ENCODE measurements at places on chromosomes 12 and 14.

DNA sequence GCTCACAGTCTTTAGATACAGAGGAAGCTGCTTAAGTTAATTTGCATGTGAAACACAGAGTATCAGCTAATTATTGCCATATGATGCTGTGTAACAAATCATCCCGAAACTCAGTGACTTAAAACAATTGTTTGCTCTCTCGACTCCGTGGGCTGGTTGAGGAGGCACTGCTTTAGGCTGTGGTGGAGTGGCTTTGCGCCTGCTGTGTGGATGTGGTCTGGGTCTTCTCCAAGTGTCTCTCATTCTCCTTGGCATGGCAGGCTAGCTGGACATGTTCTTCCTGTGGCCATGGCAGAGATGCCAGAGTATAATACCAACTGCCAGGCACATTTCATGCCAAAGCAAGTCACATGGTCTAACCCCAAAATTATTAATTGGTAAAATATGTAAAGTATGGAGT is 40.9 kb downstream of the PELI2 start:
- no peak for DNase-seq

GRCh38 chr14:75522224-75522982 is at the start of gene BATF:
Gene BATF, plus strand, starts transcription at chr14:75522469. Its CDS starts 214 bp downstream, at chr14:75522683.
- peak; percentile 64 for DNase-seq

- DNase-seq: no peak
Observed at GRCh38 chr14:96532632-96533031, 30.4 kb downstream of the PAPOLA start.

DNA sequence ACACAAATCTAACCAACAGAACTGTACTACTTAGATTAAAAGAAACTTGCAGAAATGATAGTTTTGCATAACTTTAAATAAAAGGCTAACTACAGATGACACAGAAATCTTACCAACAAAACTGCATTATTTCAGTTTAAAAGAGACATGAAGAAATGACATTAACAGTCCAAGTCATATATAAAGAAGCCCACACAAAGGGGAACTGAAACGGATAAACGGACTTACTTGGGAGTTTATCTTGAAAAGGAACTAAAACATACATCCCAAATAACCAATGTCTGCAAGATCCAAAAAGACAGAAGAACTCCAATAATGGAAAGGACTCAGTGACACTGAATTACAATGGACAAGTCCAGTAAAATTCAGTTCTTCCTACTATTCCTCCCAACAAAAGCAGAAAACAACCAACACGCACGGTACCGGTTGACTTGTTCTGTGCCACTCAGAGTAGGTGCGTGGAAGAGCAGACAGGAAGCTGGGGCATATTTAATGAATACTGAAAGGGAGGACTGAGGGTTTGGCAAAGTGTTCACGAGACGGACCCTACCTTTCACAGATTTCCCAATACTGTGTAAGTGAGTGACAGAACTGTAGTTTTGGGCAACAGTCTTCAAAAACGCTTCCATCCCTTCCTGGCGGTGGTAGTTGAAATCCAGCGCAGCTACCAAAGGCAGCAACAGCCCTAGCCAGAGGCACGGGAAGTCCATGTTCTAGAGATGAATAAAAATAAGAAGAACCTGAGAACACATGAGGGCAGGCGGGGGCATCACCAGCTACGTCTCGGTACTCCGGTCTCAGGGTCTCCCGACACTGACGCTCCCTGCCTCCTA is 627 bp downstream of the CPM start:
- DNase-seq: no peak

GRCh38 chr14:95026851-95027463 is 130.4 kb downstream of the DICER1 start:
- DNase-seq: no peak

DNA sequence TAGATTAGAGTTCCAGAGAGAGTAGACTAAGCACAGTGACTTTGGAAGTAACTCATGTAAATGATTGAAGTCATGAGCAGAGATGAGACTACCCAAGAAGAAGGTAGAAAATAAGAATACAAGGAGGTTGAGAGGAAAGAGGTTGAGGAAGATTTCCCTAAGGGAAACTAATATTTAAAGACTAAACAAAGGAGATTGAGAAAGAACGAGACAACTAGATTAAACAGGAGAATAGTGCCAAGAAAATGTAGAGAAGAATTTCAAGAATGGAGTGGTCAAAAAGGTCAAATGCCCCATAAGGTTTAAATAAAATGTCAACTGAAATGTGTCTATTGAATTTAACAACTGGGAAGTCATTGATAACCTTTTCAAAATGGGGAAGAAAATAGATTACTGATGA is 59.0 kb downstream of the RPS29 start:
- DNase-seq: no peak

DNA sequence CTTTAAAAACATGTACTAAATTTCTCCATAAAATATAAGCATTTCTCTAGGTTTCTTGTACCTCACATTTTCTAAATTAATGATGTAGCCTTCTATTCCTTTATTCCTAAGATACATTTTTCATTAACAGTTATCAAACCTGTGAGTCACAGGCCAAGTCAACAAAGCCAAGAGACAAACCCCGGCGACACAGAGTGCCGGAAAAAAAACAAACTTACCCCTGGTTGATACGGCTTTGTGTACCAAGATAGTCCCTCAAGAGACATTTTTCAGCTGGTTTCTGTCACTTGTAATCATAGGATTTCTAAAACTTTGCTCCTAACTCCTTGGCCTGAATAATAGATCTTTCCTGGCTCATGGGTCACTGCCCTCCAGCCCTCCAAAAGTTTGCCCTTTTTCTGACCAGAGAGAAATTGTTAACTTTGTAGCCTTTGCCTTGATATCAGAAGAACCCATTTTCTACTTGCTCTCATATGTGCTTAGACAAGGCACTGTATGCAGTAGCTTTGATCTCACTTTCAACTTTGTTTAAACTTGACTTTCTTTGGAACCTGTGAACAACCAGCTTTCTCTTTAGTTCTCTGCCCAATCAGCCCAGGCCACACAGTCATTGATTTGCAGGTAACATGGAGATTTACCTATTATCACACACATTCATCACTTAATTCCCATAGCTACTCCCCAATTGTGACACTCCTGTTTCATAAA is 172.2 kb downstream of the PRKD1 start:
- no peak for DNase-seq

GRCh38 chr14:100862277-100862676 is 36.4 kb downstream of the MEG3 start:
- no peak for DNase-seq

DNA sequence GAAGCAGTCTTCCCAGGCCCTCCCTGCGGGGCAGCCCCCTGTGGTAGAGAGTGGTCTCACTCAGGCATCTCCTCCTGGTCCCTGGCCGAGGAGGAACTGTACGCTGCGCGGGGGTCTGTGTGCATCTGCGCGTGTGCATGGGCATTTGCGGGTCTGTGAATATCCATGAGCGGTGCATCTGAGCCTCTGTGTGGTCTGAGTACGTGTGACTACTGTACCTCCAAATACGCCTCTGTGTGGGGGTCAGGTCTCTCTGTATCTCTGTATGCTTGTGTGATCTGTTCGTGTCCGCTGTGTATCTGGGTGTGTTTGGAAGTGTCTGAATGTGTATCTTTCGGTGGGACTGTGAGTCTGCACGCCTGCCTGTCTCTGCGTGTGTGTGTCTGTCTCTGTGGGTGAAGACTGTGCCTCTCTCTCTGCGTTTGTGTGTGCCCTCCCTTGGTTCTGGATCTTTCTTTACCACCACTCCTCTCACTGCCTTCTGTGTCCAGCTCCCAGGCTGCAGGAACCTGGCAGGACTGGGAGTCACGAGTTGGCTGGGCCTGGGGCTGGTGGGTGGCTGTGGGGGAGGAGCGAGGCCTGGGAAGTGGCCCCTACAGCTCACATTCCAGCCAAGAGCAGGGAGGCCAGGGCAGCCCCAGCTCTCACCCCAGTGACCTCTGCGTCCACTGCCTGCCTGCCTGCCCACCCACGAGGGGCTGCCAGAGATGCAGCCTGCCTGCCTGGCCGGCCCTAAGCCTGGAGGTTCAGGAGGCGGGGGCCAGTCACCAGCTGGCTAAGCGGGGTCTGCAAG is 1.1 kb upstream of the PGF start:
- no peak for DNase-seq

- no peak for DNase-seq
Observed at GRCh38 chr12:39813776-39814175, 194.2 kb upstream of the ABCD2 start.

GRCh38 chr12:1107669-1108068 is 116.6 kb downstream of the ERC1 start:
- no peak for DNase-seq

- DNase-seq: no peak
Observed at GRCh38 chr12:5982106-5982505, 37.0 kb upstream of the ANO2 start.

GRCh38 chr12:40921563-40922163 is 229.4 kb downstream of the CNTN1 start:
- DNase-seq: peak; percentile 2

GRCh38 chr12:112153181-112153892 is 28.0 kb downstream of the TRAFD1 start:
- no peak for DNase-seq

DNA sequence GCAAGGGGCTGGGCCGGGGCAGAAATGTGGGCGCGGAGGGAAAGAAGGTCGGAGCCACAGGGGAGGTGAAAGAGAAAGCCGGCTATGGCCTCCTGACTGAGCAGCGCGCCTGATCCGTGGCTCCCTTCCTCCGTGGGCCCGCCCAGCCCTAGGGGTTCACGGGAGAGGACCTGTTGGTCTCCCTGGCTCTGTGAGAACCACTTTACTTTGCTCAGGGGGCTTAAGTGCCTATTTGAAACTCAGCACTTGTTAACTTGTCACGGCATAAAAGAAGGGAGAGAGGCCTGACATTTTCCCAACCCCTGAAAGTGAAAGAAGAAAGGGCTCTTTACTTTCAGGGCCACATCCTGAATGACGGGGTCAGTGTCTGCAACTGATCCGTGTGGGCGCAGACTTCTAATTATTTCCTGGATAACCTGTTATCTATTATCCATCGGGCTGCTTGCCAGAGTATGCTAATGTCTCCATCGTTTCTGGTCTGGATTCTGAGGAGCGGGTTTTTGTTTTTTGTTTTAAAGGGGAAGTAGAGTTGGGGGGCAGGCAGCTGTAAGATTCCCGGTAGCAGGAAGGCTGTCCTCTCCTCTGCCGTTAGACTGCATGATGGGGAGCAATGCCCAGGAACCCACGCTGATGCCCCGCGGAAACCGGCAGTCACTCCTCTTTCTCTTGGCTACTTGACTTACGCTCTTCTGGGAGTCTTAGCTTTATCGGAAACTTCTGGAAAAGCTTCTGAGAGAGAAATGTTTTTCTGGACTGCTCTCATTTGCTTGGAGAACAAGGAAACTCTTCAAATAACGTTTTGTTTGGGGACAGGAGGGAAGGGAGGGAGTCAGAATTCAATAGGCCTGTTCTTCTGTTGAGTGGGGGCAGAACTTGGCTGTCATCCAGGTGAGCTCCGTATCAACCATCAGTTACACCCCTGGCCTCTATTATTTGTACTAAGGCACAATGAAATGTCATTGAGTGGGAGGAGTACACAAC is 127.7 kb upstream of the MAX start:
- no peak for DNase-seq

- DNase-seq: no peak
Observed at GRCh38 chr14:103122585-103122946, 695 bp upstream of the TNFAIP2 start.

DNA sequence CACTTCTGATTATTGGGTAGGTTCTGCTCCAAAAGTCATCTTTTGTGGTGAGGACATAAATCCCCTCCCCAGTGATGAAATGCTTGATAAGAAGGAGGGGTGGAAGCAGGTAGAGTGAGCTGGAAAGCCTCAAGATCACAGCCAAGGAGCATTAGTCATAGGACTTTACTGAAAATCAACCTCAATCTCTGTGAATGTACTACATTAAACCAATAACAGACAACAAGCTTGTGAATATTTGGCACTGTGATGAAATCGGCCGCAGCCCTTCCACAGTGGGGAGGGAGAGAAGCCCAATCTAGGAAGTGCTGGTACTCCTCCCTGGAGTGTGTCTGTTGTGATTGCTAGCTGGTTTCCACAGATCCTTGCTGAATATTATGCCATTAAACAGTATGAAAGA is 41.2 kb upstream of the PTCSC3 start:
- no peak for DNase-seq

DNA sequence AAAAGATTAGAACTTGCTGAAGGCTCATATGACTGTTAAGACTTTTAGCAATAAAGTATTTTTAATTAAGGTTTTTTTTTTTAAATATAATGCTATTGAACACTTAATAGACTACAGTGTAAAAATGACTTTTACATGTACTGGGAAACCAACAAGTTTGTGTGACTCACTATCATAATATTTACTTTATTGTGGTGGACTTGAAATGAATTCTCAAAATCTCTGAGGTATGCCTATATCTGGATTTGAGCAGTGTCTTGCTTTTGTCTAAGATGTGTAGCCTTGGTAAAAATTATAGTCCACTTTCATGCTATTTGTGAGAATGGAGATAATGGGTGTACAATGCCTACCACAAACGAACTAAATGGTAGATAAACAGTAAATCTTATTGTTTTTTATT is 33.9 kb upstream of the NAV3 start:
- DNase-seq: no peak

- no peak for DNase-seq
Observed at GRCh38 chr12:118150625-118151024, 14.7 kb downstream of the PEBP1 start.

DNA sequence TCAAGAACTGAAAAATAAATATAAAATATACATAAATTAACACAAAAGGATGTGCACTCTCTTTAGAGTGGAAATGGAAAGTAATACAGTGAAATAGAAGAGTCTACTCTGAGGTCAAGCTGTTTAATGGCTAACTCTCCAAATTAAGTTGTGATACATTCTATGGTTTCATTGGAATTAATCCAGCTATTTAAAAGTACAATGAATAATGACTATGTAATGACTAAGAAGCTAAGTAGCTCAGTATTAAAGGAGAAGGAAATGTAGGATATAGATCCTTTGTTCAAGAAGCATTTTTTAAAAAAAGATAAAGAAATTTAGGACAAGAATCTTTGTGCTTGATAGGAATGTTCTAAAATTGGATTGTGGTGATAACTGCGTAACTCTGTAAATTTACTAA is 85.3 kb downstream of the LRP6 start:
- DNase-seq: no peak

- peak; percentile 64 for DNase-seq
Observed at GRCh38 chr12:112937741-112938719, at the start of gene OAS3. Gene OAS3, plus strand, starts transcription at chr12:112938474. Its CDS starts 57 bp downstream, at chr12:112938531.

DNA sequence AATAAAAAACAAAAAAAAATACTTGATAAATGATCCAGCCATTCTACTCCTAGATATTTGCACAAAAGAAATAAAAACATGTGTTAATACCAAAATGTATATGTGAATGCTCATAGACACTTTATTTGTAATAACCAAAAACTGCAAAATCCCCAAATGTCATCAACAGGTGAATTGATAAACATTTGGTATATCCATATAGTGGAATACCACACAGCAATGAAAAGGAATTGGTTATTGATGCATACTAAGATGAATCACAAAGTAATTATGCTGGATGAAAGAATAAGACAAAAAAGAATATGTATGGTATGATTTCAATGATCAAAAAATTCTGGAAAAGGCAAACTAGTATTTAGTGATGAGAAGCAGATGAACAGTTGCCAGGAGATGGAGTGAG is 124.7 kb upstream of the VASH1 start:
- DNase-seq: no peak

GRCh38 chr12:69966409-69966808 is 141.4 kb downstream of the MYRFL start:
- DNase-seq: no peak

- DNase-seq: peak; percentile 98
Observed at GRCh38 chr12:10392394-10392930, 2.6 kb upstream of the KLRK1 start.
